HT-29 (cell line): ENCODE measurements at places on chromosomes 3 and 15.

- DNase-seq, result no peak
Measured at GRCh38 chr3:107236655-107237337, 140.4 kb upstream of the CCDC54 start.

GRCh38 chr3:183824761-183825455 is 469 bp downstream of the MAP6D1 start:
- DNase-seq, result peak; percentile 12

DNA sequence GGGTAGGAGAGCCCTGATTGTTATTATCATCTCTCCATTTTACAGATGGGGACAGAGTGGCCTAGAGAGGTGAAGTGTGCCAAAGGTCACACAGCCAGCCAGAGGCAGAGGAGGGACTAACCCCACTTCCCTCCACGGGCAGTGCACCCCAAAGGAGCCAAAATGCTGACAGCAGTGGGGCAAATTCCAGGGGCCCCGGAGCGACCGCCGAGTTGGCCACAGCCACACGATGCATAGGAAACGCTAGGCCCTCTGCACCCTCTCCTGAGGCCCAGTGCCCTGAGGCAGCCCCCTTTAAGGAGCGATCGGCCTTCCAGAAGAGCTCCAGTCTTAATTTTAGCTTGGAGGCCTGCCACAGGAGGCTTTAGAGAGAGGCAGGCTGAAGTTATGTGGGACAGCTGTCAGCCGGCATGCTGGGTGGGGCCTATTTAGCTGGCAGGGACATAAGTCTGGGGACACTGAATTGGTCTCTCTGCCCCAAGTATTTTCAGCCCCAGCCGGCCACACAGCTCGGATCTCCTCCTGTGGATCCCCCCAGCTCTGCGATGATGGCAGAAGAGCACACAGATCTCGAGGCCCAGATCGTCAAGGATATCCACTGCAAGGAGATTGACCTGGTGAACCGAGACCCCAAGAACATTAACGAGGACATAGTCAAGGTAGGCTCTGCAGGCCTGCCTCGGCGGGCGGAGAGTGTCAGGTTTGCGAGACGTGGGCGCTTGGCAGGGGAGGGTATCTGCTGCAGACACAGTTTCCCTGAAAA is at the start of gene CAV3:
Gene CAV3 (plus strand): TSS at position 471 of the 763 bp plus-strand sequence. CDS start 75 bp downstream, at position 546.
- DNase-seq, result no peak

- DNase-seq, result no peak
Measured at GRCh38 chr3:5874931-5875341, 687.4 kb downstream of the EDEM1 start.

DNA sequence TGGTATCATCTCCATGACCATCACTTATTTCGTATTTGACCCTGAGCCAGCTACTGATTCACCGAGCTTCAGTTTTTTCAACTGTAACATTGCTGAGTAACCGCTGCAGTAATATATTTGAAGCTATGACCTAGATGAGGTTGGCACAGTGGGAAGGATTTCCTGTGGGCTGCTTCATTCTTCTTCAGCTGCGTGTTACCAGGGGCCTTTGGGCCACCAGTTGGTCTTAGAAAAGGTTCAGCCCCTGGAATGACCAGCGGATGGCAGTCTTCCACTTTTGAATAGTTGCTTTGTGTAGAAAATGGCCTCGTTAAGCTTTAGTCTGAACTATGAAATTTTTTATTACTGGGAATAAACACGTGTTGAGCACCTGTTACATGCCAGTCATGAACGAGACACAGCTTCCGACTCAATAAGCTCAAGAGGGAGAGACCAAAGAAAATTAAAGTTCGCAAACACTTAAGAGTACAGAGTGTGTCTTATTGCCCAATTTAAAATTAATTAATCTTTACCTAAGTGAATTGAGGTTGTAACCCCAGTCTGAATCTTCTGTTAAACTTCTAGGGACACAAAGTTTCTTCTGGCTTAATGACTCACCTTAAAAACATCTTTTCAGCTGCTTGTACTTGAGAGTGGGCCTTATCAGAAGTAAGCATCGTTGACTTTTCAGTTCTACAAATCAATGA is 57.6 kb upstream of the NR2E3 start:
- DNase-seq, result peak; percentile 98

- DNase-seq, result no peak
Measured at GRCh38 chr15:84921121-84921520, 36.7 kb downstream of the SLC28A1 start.

GRCh38 chr3:148208975-148209374 is 488.7 kb upstream of the AGTR1 start:
- DNase-seq, result peak; percentile 10

DNA sequence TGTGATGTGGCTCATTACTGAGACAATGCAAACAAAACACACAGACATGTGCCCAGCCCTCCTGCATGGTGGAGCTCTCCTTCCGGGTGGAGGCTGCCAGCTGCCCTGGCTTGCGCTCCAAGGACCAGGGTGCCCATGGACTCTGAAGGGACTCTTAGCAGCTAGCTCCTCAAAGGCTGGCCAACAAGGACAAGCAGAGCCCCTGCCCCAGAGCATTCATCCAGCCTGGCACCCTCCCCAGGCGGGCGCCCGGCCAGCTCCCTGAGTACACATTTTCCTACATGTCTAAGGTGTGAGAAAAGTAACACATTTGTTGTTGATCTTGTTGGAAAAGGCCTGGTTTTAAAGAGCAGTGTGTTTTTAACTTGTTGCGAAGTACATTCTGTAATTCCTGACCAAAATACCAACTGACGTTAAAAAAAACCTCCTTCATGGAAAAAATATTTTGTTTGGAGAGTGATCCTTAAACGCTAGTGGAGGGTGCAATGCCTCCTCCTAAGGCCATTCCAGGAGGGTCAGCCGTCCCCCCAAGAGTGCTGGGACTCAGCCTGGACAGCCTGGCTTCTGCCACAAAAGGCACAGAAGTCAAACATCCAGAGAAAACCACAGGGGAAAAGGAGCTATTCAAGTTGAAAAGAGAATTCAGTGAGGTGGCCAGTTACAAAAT is 86.9 kb downstream of the KLF15 start:
- peak; percentile 50 for DNase-seq

- no peak for DNase-seq
Measured at GRCh38 chr3:150393745-150394144, 14.4 kb upstream of the TSC22D2 start.

DNA sequence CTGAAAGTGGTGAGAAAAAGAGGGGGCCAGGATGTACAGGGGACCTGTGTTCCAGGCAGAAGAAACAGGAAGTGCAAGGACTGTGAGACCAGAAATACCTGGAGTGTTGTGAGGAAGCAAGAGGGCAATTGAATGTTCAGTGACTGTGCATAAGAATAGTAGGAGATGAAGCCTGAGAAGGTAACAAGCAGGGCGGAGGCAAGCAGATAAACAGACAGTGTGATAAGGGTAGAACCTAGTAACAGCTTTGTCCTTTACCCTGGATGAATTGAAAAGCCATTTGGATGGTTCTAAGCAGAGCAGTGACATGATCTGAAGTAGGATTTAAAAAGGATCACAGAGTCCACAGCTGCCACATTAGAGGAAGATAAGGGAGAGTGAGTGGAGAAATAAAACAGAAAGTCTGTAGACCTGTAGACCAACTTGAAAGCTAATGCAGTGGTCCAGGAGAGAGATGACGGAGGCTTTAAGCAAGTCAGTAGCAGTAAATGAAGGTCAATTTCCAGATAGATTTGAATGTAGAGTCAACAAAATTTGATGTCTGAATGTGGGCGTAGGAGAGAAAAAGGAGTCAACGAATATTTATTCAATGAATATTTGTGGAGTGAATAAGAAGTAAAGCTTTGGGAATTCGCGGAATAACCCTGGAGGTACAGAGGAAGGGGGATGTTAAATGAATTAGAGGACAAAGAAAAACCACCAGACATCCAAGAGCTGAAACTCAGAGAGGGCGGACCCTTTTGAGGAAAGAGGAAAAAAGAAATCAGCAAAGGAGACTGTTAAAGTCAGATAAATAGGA is 4.2 kb upstream of the PLOD2 start:
- peak; percentile 28 for DNase-seq

- no peak for DNase-seq
Measured at GRCh38 chr3:133055339-133055738, 17.1 kb downstream of the TMEM108 start.

- DNase-seq, result no peak
Measured at GRCh38 chr15:78208341-78208844, 26.0 kb downstream of the ACSBG1 start.

GRCh38 chr3:23248594-23249131 is 45.5 kb downstream of the UBE2E2 start:
- DNase-seq, result no peak

- DNase-seq, result no peak
Measured at GRCh38 chr3:25191673-25192072, 236.4 kb upstream of the RARB start.

DNA sequence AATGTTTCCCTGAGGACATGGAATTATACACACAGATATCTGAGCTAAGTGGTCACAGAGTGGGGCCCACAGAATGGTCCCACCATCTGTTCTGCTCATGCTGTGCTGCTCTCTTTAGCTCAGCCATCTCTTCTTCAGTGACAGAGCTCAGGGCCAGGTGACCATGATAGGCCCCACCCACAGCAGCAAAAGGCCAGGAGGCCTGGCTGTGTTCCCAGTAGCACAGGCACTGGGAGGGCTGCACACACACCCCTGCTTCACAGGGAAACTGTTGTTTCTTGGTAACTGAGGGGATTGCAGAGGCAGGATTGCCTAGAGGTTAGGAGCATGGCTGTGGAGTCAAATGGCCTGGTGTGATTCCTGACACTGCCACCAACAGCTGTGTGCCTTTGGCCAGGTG is 4.8 kb upstream of the FBXW12 start:
- peak; percentile 2 for DNase-seq

GRCh38 chr3:182133752-182134151 is 422.0 kb downstream of the SOX2 start:
- DNase-seq, result no peak

- no peak for DNase-seq
Measured at GRCh38 chr3:20742903-20743552, 557.0 kb upstream of the SGO1 start.

GRCh38 chr15:75217012-75217411 is 15.3 kb downstream of the C15orf39 start:
- no peak for DNase-seq

DNA sequence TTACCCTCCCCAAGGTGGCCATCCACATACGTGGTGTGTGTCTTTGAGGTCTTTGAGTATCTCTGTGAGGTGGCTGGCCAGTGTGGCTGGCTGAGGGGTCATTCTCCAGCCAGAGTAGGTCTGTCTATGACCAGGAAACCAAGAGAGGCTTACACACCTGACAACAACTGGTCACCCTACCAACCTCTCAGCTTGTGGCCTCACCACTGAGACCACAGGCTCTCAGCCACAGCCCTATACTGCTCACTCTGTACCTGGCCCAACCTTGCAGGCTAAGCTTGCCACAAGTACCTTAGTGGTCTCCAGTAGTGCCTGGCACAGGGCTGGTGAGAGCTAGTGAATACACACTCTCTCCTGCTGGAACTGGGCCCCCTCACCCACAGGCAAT is 5.1 kb downstream of the HEMK1 start:
- DNase-seq, result no peak

GRCh38 chr15:31472636-31473384 is 146.2 kb downstream of the KLF13 start:
- no peak for DNase-seq

DNA sequence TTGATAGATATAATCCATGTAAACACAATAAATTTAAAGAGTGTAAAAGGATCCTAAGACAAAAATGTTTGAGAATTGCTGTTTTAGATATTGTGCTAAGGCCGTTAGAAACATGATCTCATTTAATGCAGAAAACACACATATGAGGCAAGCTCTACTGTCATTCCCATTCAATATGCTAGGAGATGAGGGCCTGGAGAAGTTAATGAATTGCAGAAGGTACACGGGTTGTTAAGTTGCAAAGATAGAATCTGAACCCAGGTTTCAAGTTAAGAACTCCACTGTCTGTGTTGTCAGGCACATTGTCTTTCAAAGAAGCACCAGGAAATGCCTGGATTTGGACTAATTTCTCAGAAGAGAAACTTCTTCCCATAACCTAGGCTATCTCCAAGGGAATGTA is 65.1 kb upstream of the SAMMSON start:
- DNase-seq, result no peak

GRCh38 chr3:110697961-110698360 is 373.7 kb upstream of the NECTIN3 start:
- no peak for DNase-seq

- DNase-seq, result peak; percentile 2
Measured at GRCh38 chr3:43559961-43560360, 61.9 kb downstream of the ANO10 start.

GRCh38 chr15:70512772-70513362 is 250.5 kb downstream of the UACA start:
- peak; percentile 79 for DNase-seq

GRCh38 chr3:156264771-156265170 is 144.4 kb downstream of the KCNAB1 start:
- no peak for DNase-seq

GRCh38 chr3:124498891-124499290 is 231.4 kb upstream of the UMPS start:
- no peak for DNase-seq

GRCh38 chr15:78087951-78088772 is 4.2 kb upstream of the SH2D7 start:
- no peak for DNase-seq

DNA sequence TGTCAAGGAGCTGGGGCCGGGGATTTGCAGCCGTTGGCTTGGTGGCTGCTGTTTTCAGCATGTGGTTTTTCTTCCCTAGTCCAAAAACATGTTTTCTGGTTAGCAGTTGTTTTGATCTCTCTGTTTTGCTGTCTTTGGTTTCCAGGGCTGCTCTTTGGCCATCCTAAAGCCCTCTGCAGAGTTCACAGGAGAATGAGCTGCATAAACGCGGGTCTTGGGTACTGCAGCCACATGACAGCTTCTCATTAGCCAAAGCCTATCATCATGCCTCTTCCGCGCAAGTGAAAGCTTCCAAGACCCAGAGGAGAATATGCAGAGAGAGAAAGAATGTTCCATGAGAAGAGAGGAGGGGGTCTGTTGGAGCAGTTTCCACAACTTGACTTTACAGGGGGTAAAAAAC is 138.5 kb downstream of the NTRK3 start:
- DNase-seq, result no peak

DNA sequence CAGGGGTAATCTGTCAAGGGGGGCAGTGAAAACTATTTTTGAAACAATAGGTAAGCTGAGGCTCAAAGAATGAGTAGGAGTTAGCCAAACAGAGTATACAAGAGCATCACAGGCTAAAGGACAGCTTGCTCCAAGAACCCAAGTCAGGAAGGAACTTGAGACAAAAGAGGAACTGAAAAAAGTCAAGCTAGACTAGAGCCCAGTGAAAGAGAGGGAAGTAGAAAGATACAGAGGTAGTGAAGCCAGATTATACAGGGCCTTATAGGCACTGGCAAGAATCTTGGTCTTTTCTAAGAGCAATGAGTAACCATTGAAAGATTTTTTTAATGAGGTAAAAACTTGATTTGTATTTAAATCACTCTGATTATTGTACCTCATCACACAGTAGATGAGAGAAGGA is 69.9 kb downstream of the FILIP1L start:
- DNase-seq, result no peak

- DNase-seq, result no peak
Measured at GRCh38 chr3:31041161-31041978, 146.9 kb upstream of the GADL1 start.
